Right lung (tissue), 10 donors: ENCODE measurements at places on chromosomes 6 and 20. TPM values are rescaled to one million over a fixed set of nuclear protein-coding genes. Genes with fewer than 3 reads are reported as not detected.

Gene RSPH4A
- polyA plus RNA-seq, result 10.8 TPM

DNA sequence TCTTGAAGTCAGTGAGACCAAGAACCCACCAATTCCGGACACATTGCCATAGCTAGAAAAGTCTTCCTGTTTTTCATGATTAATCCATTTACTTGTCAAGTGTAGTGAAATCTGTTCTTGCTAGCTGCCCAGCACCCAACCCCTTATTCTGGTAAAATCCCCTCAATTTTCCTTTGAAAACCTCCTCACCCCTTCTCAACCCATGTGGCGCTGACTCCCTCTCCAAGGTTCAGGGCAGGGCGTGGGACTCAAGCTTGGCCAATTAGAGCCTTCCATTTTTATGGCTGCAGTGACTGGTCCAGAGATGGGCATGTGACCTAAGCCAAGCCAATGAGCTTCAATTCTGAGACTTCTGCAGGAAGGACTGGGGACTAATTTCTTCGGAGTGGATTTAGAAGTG, 9.8 kb upstream of the ZBP1 start:
- DNase-seq, result no peak

Gene SPATA25
- 3.6 TPM for polyA plus RNA-seq

DNA sequence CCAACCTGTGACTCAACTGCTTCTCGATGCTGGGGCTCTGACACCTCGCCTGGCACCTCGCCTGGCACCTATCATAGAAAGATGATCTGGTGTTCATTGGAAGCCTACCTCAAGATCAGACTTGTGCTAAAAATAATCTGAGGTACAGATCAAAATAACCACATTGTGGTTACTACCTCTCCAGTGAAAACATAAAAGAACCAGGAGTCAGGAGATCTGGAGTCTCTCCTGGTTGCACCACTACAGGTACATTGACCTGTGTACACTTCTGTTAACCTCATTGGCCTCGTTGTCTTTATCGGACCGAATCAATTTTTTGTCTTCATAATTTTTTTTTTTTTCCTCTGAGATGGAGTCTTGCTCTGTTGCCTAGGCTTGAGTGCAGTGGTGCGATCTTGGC, 695.9 kb downstream of the HDGFL1 start:
- no peak for DNase-seq

DNA sequence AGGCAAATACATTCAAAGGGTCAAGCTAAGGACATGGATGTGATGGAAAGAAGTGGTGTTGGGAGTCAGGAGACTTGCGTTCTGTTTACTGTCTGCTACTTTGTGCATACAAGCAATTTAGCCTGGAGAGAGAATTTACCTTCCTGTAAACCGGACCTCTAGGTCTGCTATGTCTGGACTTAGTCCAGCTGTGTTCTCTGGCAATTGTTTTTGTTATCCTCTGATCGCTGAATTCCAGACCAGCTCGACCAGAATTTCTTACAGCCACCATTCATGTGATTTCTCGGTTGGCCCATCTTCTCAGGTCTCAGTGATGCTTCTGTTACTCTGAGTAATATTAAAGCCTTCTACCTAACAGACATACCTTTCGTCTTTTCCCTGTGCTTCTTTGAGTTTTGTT, 75.2 kb downstream of the LRRC1 start:
- no peak for DNase-seq

DNA sequence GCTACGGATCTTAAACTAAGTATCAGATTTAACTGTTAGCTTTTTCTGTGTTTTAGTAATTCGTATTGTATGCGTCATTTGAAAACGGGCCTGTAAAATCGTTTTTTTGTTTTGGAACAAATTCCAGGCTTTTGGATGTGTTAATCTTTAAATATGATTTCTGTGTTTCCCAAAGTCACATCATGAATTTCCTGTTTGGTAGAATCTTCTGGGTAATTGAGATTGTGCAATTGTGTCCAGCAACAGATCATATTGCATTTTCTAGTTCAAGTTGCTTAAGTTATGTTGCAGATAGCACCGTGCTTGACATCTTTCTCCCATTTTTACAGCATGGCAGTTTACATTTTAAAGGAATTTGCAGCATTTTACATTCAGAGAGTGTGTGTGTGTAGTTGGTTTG, 1.9 kb downstream of the MAPK14 start:
- peak; percentile 71 for DNase-seq

DNA sequence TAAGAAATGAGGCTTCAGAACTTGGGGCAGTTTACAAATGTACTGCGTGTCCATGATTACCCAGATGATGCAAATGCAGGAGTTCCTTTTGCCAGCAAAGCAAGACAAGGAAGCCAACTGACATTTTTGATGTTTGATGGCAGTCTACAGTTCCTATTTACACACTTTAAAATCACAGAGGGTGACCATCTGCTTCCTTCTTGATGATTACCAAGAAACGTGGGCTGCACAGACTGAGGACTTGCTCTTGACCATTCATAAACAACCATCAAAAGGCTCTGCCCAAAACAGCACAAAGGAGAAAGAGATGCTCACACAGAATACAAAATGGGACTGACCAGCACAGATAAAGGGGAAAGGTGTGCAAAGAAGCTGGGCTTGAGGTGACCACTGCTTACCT, 79.8 kb upstream of the TRAF3IP2 start:
- DNase-seq, result no peak

DNA sequence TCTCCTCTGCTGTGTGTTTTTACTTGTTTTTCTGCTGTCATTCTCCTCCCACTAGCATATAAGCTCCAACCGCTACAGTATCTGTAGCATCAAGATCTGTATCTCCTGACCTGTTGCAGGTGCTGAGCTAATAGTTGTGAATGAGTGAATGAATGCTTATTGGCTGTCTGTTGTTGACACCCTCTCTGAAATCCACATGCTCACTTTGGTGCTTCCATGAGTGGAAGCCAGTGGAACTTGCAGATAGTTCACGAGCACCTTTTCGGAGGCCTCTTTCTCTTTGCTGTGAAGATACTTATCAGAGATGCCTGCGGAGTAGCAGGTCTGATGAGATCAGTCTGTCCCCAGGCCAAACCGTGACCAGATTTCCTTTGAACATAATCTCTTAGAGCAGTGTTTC, 117.3 kb downstream of the EYA2 start:
- no peak for DNase-seq

Gene C20orf204
- 1.7 TPM for polyA plus RNA-seq
